ENCODE measurements at places on chromosomes 6 and 20. TPM values are rescaled to one million over a fixed set of nuclear protein-coding genes. Genes with fewer than 3 reads are reported as not detected.

The CNKSR3 gene
- polyA plus RNA-seq = 0.90 TPM

The NKAPL gene
- 8.1 TPM for polyA plus RNA-seq

The CCR6 gene
- 0.05 TPM for polyA plus RNA-seq

The VGLL2 gene
- polyA plus RNA-seq = 88.1 TPM

The NKX2-2 gene
- not detected for polyA plus RNA-seq

The C20orf202 gene
- 0.05 TPM for polyA plus RNA-seq

The PRRT1 gene
- 0.26 TPM for polyA plus RNA-seq

The OR2H1 gene
- polyA plus RNA-seq = 0.10 TPM
